ENCODE measurements at places on chromosomes 5 and 9. TPM values are rescaled to one million over a fixed set of nuclear protein-coding genes. Genes with fewer than 3 reads are reported as not detected.

RABL6 gene
- total RNA-seq: 61.0 TPM

DNA sequence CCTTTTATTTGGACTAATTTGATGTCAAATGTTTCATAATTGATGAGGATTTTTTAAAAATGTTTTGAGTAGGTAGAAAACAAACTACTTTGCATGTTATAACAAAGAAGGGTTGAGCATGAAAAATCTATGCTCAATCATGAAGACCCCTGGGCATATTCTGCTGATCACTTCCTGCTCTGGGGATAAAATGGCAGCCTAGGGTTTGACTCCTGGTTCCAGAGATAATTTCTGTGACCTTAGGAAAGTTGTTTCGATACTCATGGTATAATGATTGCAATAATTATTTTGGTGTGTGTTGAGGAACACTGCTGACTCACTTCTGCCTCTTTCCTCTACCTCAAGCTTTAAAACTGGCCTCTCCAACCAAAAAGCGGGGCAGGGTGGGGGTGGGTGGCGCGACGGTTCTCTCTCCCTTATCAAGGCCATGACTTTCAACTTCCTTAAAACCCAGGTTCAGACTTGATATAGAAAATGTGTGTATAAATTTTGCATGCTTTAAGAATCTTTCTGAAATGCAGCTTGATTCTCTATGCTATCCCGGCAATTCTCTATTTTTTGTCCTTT lies 6.0 kb upstream of the PIP5K1B start:
- no peak for DNase-seq

- no peak for DNase-seq
Measured at GRCh38 chr5:108380531-108381349, 1.2 kb downstream of the FBXL17 start.

- DNase-seq: peak; percentile 25
Measured at GRCh38 chr5:72485430-72485974, 21.7 kb downstream of the ZNF366 start.

SPOCK1 gene
- total RNA-seq: 224 TPM
